ENCODE measurements at places on chromosomes 1 and 21.

DNA sequence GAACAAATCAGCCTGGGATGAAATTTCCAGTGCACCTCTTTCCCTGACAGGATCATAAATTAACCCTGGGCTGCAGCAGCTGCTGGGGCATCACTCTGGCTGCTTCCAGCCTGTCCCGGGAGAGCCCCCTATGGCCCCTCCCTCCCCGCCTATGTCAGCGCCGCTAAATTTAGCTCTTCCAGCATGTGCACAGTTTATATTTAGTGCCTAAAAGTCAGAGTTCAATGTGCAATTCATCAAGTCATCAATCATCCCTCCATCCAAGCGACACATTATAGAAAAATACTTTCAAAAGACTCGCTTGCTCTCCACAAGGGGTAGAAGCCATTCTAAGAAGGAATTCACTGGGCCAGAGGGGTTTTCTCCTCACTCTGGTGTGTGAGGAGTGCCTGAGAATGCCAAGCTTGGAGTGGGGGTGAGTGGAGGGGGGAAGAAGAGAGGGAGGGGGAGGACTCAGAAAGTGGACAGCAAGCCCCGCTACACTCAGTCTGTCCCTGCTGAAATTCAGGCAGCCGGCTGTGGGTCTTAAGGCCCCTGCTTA is 37.4 kb downstream of the XCL1 start:
- no peak for DNase-seq

- DNase-seq, result no peak
These were observed 44.5 kb downstream of the PKP1 start for GRCh38 chr1:201327687-201328240.

DNA sequence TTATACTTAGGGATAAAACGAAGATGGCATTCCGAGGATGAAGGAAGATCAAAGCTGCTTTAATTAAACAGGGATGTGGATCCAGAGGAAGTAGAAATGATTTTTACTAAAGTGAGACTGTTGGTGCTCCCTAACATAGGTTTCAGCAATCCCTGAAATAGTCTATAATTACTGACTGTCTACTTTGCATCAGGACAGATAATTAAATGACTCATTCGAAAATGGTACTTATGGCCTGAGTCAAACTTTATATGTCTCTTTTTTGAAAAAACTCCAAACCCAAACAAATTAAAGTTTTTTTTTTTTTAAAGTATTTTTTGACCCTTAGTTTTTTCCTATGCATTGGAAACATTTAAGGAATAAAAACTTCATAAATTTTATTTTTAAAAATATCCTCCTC is 90.3 kb downstream of the LYST start:
- no peak for DNase-seq

DNA sequence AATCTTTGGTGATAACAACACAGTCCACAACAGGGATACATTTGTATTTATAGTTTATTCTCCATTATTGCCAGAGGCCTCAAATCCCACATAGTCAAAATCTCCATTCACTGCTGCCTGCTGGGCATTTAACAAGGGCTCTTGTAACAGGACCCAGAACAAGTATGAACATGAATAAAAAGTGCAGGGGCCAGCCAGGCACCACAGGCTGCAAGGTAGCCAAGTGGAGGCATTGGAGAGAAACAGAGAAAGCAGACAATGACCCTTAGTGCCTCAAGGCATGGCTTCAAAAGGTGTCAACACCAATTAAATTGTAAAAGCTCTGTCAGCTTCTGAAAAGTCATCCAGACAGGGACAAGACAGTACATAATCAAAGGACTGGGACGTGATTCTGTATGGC is 116.8 kb downstream of the ATP6V1G3 start:
- no peak for DNase-seq

GRCh38 chr21:23694390-23694789 is 1912.9 kb downstream of the MRPL39 start:
- DNase-seq, result no peak

GRCh38 chr1:226123212-226123560 is 60.7 kb downstream of the H3-3A start:
- no peak for DNase-seq

DNA sequence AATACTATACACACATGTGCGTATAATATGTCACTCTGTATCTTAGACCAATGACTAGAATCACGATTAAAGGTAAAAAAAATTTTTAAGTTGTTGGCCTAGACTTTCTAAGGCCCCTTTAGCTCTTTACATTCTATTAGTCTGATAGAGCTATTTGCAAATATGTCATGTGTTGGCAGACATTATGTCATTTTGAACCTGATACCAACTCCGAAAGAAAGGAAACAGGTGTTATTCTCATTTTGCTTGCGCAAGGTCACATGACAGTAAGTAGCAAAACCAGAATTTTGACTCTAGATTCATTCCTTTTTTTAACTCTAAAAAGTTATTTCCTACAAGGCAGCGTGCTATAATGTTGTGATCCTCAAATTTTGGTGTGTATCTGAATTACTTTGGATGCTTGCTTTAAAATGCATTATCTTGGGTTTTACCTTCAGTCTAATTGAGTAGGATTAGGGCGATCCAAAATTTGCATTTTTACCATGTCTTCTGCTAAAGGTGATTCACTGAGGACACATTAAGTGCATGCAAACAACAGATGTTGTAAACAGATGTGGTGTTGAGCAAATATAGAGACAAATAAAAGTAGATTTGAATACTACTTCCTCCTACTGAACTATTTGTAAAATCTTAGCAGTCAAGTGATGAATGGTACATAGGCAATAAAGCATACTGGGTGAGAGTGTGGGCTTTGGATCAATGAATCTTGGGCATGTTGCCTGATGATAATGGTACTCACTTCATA is 63.5 kb upstream of the KIAA1614 start:
- no peak for DNase-seq

DNA sequence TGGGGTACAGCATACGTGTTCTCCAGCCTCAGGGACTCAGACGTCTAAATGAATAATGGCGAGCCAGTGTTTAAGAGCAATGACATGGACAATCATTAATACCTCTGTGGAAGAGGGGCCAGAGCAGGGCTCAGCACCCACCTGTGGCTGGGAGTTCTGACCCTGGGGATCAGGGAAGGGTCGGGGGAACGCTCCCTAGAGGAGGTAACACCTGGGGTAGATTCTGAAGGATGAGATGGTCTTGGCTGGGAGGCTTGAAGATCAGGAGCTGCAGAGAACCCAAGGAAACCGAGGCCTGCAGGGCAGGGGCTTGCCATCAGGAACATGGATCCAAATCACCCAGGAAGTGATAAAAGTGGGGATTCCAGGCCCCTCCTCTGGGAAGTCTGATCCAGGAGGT is 138.2 kb upstream of the RUNX3 start:
- no peak for DNase-seq

- DNase-seq, result no peak
These were observed 10.1 kb downstream of the VANGL2 start for GRCh38 chr1:160410406-160411005.

DNA sequence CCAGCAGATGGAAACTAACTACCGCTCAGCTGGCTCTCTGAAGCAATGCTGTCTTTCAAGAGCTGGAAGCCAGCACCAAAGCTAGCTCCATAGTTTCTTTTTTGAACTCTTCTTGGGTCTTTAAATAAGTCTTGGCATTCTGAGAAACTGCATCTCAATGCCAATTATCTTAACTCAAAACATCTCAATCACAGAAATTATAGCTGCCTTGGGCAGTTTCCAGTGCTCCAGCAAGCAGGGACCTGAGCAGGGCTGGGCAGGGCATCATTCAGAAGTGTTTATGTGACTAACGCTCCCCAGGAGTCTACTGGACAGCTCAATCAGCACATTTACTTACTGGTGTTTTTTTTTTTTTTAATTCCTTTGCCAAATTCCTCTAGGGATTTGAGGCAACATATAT is 18.3 kb upstream of the PADI4 start:
- DNase-seq, result no peak

GRCh38 chr1:93124556-93125355 is 45.7 kb downstream of the MTF2 start:
- DNase-seq, result no peak

DNA sequence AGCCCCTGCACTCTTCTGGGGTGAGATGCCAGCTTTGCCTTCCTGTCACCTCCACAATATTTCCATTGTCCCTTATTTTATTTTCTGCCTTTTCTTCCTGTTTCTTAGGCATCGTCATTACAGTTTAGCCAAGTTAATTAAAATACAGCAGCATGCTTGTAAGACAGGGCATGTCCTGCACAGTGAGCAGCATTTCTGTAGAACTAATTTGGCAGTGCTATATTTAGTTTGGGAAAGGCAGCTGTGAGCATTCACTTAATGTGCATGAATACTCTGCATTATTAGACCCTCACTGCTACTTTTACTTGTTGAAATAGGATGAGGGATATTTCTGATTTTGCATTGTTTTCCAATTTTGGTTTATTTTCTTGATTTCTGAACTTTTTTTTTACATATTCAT is 133.3 kb downstream of the KCNK2 start:
- no peak for DNase-seq

GRCh38 chr1:94713472-94714141 is 106.5 kb upstream of the SLC44A3 start:
- peak; percentile 98 for DNase-seq

DNA sequence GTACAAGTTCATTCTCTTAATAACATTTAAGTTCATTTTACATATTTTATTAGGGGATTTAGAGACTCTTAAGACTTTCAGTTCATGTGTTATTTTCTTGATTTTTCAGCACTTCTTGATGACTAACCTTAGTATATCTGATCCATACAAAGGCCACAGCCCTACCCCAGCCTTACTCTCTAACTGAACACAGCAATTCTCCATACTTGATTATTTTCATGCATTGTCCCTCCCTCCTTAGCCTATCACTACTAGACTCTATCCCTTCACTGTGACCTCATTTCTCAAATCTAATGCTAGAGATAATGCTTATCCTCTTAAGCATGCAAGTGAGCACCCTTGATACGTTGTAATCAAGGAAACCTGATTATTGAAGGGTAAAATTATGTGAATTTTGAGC is 15.2 kb downstream of the PRKAA2 start:
- no peak for DNase-seq

GRCh38 chr1:223161321-223161720 is 18.3 kb upstream of the TLR5 start:
- no peak for DNase-seq

DNA sequence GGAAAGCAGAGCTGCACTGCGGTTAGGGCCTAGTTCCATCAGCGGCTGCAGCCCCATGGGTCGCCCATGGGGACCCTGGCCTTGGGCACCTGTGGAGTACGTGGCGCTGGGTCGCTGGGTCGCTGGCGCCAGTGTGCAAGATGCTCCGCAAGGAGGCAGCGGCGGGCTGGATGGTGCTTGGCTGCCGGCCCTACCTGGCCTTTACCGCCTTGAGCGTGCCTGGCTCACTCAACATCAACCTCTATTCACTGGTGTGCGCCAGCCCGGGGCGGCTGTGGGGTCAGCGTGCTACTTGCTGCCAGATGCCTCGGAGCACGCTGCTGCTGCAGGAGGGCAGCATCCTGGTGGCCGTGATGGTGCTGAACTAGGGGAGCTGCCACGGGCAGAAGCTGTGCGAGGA is 85.1 kb upstream of the RHOU start:
- DNase-seq, result no peak

DNA sequence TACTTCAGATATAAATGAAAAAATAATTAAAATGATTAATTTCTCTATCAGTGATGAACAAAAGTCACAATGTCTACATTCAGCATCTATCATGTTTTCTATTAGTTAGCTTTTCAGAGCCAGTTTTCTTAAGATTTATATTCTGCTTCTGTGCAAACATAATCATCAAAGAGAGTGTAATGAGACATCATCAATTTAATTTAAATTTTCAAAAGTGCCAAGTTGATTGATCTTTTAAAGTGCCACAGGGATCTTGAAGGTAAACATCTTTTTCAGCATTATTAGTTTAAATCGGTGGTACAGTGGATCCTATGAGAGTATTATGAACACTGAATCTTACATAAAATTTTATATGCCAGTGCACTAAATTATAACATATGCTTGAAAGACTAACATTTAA is 1176.1 kb downstream of the PLA2G4A start:
- no peak for DNase-seq

- peak; percentile 88 for DNase-seq
These were observed 11.2 kb downstream of the AGO1 start for GRCh38 chr1:35894183-35894582.

GRCh38 chr1:46458846-46459245 is 30.8 kb upstream of the DMBX1 start:
- DNase-seq, result no peak
